ENCODE measurements at places on chromosomes 11 and 22.
A peak's percentile ranks its signal among the peaks of the same experiment; 100 is the strongest.

GRCh38 chr11:106236295-106236694, 158.8 kb downstream of the AASDHPPT start:
- DNase-seq = no peak

DNA sequence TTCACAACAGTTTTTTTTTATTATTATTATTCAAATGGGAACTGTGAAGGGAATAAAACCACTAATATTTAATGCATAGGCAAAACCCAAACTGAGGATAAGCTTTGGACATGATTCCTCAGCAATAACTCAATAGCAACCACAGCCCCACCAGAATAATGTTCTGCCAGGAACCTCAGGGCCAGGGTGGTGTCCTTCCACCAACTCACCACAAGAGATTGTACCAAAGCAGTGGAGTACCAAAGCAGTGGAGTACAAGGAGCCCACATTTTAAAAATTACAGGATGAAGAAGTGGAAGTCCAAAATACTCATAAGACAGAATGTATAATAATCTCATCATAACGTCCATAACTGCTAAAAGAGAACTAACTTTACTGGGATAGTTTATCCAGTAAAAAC, 32.5 kb upstream of the FZD4 start:
- DNase-seq = no peak

- peak; percentile 20 for DNase-seq
Observed at GRCh38 chr11:22730319-22730718, 63.9 kb downstream of the GAS2 start.

GRCh38 chr11:2295971-2296912, 5.5 kb downstream of the C11orf21 start:
- DNase-seq = no peak

DNA sequence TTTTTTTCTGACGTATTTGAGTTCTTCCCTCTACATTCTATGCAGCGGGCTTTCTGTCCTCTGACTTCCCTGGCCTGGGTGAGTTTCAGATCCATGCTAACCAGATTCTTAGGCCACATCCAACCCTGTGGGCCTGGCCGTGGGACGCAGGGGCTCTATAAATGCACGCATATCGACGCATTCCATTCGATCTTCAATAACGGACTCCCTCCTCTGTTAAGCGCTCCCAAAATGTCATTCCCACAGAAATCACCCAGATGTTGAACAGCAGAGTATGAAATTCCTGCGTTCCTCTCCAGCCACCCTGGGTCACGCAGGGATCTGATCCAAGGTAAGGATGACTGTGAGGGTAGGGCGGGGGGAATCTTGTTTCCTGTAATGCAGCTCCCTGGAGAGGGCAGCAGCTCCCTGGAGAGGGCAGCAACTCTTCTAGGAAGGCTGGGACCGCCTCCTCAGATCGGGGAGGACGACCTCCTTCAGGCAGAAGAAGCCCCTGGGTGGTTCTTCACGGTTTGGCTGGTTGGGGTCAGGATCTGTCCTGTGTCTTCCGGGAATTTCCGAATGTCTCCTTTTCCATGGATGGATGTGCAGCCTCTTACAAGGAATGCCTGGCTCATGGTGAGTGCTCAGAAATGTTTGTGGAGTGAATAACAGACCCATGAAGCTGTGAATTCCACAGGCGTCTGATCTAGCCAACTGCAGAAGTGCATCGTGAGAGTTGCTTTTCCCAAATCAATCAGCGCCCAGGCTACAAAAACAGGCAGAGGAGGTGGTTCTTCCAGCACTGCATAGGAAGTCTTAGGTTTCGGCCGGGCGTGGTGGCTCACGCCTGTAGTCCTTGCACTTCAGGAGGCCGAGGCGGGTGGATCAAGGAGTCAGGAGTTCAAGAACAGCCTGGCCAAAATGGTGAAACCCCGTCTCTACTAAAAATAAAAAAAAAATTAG, 12.2 kb downstream of the MRGPRD start:
- DNase-seq = no peak

DNA sequence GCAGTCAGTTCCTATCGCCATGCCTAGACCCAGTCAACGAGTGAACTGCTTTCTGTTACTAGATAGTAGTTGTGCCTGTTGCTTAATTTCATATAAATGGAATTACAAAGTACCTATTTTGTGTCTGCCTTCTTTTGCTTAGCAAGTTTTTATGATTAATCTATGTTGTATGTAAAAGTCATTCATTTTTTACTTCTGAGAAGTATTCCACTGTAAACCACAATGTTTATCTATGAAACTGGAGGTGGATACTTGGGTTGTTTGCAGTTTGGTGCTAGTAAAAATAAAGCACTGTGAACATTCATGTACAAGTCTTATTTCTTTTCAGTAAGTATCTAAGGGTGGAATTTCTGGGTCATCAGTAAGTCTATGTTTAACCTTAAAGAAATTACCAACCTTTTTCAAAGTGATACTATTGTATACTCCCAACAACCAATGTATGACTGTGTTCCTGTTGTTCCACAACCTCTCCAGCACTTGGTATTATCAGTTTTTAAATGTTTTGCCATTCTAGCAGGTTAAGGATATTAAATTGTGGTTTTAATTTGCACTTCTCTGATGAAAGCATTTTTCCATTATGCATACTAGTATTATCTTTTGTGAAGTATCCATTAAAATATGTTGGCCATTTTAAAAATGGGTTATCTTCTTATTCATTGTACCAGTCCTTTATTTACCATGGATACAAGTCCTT, 68.2 kb downstream of the DNAJC24 start:
- DNase-seq = no peak

GRCh38 chr11:125083312-125084056, 20.4 kb downstream of the SLC37A2 start:
- DNase-seq = no peak

DNA sequence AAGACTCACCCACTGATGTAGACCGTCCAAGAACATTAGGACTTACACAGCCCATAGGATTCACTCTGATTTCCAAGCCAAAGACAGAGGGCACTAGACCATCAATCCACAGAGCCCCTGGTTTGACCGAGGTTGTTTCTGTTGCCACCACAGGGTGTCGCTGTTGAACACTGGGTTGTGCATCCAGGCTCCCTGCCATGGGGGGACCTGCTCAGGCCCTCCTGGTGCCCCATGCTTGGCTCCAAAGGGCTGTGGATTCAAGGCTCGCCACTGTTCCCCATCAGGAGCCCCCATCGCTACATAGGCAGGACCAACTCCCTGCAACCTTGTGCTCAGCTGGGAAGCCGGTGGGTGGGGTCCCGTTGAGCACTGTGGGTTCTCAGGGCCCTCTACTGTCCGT, 128.0 kb upstream of the ANO1 start:
- peak; percentile 36 for DNase-seq

- peak; percentile 96 for DNase-seq
Observed at GRCh38 chr22:37533995-37534394, 14.8 kb upstream of the CARD10 start.

GRCh38 chr11:94000659-94001058, 20.5 kb upstream of the HEPHL1 start:
- DNase-seq = no peak

DNA sequence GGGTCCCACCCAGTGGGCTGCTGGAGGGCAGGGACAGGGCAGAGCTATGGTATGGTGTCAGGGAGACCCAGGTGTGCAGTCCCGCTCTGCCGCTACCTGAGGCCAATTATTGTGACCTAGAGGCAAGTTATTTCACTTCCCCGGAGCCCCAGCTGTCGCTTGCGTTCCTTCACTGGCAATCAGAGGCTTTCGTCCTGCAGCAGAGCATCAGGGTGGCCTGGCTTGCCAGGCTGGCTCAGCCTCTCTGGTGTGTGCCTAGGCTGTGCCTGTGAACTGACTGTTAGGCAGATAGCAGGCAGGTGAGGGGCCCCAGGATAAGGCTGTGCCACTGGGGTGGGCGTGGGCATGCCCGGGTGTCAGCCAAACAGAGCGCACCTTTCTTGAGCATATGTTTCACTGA, 31.4 kb downstream of the GLB1L2 start:
- DNase-seq = no peak

DNA sequence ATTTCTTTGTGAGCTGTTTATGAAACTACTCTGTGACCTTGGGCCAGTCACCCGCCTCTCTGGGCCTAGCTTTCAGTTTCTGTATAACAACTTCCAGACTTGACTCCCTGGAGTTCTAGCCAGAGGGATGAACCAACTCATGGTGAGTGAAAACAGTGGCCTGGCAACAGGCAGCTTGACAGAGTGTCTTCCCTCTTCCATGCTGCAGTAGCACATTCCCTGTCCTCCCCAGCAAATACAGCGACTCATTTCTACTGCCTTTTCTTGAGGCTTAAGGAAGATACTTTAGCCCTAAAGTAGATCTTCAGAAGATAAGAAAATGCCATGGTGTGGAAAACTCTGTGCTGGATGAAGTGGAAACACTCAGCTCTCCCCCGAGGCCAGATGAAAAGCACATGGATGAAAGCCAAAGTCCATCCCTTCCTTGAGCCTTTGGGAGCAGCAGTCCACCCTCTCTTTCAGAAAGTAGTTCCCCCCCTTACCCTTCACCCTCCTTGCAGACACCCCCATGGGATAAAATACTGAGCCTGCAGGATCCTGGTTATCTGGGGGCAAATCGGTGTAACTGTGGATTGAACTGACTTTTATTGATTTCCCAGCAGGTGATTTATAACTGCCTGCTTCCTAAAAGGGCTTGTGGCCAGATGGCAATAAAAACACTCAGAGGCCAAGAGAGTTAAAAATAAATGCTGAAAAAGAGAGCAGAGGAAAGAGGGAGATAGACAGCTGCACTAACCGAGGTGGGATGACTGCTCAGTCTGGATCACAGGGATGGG, 24.1 kb downstream of the IRAG1 start:
- DNase-seq = no peak

GRCh38 chr11:104661901-104662300, 236.4 kb downstream of the CASP12 start:
- no peak for DNase-seq

DNA sequence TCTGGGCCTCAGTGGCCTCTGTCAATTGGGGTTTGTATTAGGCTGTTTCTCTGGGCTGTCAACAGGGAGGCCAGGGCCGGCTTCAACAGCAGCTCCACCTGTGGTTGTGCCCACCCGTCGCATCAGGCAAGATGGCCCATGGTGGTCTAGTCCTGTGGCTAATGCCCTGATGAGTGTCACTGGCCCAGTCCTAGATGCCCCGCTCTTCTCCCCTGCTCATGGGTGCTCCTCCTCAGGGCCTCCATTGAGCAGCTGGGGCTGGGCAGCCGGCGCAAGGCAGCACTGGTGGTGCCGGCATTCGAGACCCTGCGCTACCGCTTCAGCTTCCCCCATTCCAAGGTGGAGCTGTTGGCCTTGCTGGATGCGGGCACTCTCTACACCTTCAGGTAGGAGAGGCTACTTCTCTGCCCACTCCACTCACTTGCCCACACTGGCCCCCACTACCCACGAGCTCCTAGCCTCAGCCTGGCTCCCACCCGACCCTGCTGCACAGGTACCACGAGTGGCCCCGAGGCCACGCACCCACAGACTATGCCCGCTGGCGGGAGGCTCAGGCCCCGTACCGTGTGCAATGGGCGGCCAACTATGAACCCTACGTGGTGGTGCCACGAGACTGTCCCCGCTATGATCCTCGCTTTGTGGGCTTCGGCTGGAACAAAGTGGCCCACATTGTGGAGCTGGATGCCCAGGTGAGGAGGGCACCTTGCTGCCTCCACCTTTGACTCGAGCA, 5.4 kb downstream of the LARGE2 start:
- DNase-seq = no peak

DNA sequence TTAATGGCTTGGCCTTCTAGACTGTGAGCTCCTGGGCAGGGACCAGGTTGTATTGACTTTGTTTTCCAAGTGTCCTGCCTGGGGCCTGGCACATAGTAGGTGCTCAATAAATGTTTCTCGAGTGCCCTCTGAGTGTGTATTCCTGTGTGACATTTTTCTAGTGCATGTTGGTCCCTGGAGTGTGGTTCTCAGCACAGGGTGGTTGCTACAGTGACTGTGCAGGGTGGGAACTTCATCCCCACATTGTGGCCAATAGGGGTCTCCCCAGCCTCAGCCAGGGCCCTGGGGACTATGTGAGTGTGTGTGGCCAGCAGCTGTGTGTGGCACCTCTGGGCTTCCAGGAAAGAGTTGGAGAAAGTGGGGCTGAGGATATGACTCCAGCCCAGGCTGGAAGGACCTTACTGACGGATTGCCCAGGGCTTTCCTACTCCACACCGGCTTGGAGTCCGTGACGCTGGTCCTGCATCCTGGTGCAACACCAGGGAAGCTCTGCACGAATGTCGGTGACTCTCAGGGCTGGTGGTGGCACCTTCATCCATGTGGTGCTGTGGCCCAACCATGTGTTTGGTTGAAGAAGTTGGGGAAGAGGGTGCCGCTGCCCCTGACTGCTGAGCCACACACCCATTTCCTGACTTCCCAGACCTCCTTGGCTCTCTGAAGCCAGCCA, 9.0 kb upstream of the MARK2 start:
- peak; percentile 70 for DNase-seq

- DNase-seq = peak; percentile 65
Observed at GRCh38 chr22:42856179-42856864, 751 bp downstream of the ARFGAP3 start.
